ENCODE measurements at places on chromosomes 4 and X.
A peak's percentile ranks its signal among the peaks of the same experiment; 100 is the strongest.

- no peak for DNase-seq
Observed at GRCh38 chr4:155530290-155530689, 136.4 kb upstream of the GUCY1A1 start.

DNA sequence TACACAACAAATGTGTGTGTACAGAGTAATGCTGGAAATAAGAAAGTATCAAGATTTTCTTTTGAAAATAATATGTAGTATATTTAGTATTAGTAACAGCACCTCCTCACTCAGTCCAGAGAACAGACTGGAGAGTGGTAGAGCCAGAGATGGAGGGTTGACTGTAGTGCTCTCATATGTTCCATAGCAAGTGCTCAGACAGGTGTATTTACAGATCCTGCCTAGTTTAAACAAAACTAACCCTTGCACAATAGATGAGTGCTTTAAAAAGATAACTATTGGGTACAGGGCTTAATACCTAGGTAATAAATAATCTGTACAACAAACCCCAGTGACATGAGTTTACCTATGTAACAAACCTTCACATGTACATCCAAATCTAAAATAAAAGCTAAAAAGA is 381.0 kb upstream of the EMCN start:
- no peak for DNase-seq

- DNase-seq: no peak
Observed at GRCh38 chr4:14608630-14609029, 393.7 kb upstream of the CPEB2 start.

- no peak for DNase-seq
Observed at GRCh38 chrX:75061701-75062100, 94.4 kb downstream of the ABCB7 start.

- DNase-seq: no peak
Observed at GRCh38 chr4:9997886-9998285, 23.4 kb downstream of the SLC2A9 start.

- DNase-seq: no peak
Observed at GRCh38 chr4:74873545-74874301, 59.2 kb upstream of the PARM1 start.

DNA sequence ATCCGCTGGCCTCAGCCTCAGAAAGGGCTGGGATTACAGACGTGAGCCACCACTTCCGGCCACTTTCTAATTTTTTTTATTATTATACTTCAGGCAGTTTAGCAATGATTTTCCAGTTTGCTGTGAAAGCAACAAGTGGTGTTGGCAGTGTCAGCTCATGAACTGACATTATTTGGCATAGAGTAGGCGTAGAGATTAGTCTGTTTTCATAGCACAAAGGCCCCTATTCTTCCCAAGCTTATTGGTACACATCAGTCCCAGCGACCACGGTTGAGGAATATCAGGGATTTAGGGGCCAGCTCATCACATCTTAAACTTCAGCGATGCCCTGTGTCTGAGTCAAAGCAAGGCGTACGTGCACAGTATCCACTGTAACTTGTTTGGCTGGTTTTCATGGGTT is 53.0 kb upstream of the RASSF6 start:
- DNase-seq: no peak

GRCh38 chr4:53688186-53688790 is 97.0 kb upstream of the LNX1 start:
- DNase-seq: peak; percentile 91

- peak; percentile 68 for DNase-seq
Observed at GRCh38 chr4:143667461-143667860, 33.0 kb downstream of the FREM3 start.

- DNase-seq: no peak
Observed at GRCh38 chr4:159159611-159160010, 56.7 kb downstream of the RAPGEF2 start.

- DNase-seq: peak; percentile 1
Observed at GRCh38 chrX:111360839-111361238, 51.2 kb downstream of the DCX start.

GRCh38 chrX:123920105-123920785 is 41.3 kb upstream of the STAG2 start:
- DNase-seq: no peak

DNA sequence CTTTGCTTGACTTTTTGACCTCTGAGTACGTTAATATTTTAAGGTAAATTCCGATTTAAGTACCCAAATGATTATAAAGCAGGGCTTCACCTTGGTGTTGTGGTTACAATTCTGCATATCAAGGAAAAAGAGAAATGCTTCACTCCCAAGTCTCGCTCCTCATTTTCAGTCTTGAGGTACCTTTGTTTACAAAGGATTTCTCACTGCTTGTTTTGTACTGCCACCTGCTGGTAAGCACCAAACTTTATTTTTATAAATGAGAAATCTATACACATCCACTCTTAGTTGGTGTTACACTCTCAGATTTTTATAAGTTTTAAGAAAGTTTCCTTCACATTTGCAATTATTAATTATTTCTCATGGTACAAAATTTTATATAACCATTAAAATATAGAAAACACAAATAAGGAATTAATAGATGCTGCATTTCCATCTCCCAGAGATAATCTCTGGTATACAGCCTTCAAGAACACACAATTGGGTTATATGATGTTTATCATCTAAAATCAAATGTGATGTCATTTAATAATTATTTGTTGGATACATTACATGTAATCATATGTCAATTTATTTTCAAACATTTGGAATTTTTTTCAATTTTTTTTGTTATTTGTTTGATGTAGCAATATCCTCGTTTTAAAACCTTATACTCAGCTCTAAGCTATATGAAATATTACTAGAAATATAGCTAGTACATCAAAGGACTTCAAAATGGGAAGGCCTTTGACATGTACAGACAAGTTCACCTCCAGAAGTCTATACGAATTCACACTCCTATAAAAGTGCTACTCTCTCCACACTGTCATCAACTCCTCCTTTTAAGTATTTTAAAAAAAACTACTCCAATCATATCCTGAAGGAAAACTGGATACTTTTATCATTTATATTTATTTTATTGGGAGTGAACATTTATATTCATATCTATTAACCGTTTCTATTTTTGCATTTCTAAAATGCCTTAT is 179.9 kb downstream of the KCNIP4 start:
- peak; percentile 59 for DNase-seq

- DNase-seq: no peak
Observed at GRCh38 chrX:47648376-47648775, 2.0 kb downstream of the ELK1 start.

DNA sequence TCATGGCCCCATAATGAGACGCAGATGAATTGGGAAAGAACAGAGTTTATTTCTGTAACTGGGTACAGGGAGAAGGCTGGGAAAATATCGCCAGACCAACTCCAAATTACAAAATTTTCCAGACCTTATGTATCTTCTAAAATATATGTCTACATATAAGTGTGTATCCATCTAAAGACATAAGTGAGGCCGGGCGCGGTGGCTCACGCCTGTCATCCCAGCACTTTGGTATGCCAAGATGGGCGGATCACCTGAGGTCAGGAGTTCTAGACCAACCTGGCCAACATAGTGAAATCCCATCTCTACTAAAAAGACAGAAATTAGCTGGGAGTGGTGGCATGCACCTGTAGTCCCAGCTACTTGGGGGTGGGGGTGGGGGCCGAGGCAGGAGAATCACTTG is 11.7 kb upstream of the DHRSX start:
- DNase-seq: no peak

DNA sequence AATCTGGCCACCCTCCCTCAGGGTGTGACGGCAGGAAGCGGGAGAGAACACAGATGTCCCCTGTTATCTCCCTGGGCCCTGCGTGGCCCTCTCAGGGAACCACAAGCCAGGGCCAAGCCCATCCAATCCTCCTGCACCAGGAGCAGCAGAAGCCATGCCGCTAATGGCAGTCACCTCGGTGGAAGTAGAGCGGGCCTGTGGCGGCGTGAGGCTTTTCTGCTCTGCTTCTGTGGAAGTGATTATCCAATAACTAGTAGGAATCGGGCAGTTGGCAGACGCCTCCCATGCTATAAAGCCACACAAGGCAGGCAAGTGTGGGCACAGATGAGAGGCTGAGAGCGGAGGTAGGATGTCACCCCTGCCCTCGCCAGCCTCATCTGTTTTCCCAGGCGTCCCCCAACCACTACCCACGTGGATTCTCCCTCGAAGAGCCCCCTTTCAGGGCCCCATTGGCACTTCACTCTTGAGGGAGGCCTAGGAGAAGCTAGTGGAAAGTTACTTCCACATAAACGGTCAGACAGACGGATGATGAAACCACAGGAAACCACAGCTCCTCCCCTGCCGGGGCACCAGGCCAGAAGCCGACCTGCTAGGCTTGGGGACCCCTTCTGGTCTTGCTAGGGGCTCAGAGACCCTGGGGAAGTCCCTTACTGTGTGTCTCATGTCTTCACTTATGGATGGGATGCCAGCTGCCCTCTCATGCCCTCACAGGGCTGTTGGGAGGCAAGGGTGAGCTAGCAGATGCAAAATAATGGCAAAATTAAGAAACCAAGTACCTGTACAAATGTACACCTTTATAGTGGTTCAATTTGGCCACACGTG is 18.8 kb upstream of the TMSB4X start:
- peak; percentile 82 for DNase-seq

DNA sequence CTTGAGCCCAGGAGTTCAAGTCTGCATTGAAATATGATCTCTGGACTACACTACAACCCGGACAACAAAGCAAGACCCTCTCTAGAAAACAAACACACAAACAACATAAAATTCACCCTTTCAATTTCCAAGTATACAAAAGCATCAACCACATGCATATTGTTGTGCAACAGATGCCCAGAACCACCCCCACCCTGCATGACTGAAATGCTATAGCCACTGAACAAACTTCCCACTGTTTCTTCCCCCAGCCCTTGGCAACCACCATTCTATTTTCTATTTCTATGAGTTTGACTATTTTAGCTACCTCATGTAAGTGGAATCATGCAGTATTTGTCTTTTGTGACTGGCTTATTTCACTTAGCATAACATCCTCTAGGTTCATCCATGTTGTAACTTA is 14.2 kb upstream of the C4orf51 start:
- DNase-seq: no peak

DNA sequence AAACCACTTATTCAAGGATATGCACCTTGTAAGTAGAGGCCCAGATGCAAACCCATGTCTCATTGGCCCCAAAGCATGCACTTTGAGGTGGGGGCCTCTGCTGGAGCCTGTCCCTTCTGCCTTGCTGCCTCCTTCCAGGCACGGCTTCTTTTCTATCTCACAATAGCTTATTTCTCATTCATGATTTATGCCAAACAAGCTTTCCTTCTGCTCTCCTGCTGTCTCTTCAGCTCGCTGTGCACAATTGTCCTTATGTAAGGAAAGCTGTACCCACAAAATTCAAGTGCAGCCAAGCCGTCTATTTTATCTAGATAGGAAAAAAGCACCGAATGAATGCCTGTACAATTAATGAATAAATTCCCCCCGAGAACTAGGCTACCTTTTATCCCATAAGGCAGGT is 124.8 kb upstream of the PACRGL start:
- no peak for DNase-seq

DNA sequence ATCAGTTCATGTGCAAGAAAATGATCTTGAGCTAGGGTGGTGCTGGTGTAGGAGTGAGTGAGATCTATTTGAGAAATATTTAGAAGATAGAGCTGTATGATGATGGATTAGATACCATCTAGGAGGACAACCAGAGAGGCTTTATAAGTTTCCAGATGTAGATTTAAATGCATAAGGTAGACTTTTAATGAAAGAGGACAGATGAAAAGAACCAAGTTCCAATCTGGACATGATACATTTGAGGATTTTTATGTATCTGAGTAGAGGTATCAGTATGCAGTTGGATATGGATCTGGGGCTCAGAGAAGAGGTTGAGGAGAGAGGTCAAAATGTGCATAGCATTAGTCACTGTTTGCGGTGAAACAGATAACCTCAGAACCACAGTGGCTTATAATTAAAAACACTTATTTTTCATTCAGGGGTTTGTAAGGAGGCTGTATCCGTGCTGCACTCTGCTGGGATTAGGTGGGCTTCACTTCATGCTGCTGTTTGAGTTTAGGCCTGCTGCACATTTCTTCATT is 348.7 kb downstream of the BMPR1B start:
- DNase-seq: no peak

DNA sequence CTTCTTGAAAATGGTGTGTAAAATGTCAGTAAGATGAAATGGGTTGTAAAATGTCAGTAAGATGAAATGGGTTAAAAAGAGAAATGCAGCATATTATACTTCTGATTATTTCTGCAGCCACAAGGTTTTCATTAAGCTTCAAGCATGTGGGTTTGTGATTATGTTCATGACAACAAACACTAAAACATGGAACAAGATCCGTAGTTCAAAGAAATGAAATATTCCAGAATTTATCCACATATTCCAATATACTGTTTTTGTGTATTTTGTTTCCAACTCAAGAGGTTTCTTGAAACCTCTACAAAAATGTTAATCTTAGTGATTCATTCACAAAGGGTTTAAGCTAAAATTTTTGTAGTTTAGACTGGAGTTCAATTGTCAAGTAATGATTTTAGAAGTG is 84.0 kb downstream of the ADAMTS3 start:
- DNase-seq: no peak

GRCh38 chrX:10932842-10933440 is 178.2 kb upstream of the HCCS start:
- no peak for DNase-seq

DNA sequence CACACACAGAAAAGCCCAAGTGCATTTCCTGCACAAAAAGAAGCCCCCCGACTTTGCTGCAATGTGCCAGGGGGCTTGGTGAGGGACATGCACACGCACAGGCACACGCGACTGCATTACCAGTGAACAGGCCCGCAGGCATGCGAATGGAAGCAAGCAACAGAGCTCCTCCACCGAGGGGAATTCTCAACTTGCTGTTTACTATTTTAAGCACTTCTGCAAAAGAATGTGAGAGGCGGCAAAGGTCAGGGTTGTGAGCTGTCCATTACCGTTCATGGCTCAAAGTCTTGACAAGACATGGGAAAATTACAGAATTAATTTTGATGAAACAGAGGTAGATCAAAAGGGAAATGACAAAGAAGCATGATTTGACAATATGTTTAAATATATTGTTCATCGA is 342.5 kb upstream of the NOCT start:
- DNase-seq: no peak

DNA sequence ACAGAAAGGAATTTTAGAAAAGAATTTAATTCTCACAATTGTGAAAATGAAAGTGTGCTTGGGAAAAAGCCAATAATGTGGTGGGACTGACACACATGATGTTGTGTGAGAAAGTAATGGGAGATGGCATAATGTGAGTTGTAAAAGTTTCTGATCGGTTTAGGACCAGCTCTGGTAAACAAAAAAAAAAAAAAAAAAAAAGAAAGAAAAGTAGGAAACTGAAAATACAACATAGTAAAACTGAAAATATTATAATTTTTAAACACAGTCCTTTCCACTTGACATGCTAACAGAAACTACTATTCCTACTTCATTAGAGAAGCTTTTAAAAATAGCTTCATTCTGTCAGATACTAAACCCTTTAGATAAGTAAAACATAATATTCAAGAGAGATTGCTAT is 28.2 kb downstream of the RAP1GDS1 start:
- DNase-seq: peak; percentile 20

- no peak for DNase-seq
Observed at GRCh38 chr4:70531981-70532380, 13.6 kb downstream of the AMTN start.

- DNase-seq: peak; percentile 47
Observed at GRCh38 chr4:62709618-62710252, 1509.6 kb downstream of the ADGRL3 start.
